ENCODE measurements at places on chromosomes 3 and 15. TPM values are rescaled to one million over a fixed set of nuclear protein-coding genes. Genes with fewer than 3 reads are reported as not detected.

GRCh38 chr3:197353001-197353866 is 54.8 kb upstream of the DLG1 start:
- DNase-seq, result no peak

DNA sequence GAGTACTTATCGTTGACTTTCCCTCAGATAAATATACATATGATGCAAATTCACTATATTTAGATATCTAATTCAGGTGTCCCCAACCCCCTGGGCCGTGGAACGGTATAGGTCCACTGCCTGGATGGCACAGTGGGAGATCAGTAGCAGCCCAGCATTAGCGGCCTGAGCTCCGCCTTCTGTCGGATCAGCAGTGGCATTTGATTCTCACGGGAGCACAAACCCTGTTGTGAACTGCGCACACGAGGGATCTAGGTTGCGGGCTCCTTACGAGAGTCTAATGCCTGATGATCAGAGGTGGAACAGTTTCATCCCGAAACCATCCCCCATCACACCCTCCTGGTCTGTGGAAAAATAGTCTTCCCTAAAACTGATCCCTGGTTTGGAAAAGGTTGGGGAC is 6.9 kb downstream of the KNL1 start:
- no peak for DNase-seq

The GOLGA6D gene
- total RNA-seq, result not detected

DNA sequence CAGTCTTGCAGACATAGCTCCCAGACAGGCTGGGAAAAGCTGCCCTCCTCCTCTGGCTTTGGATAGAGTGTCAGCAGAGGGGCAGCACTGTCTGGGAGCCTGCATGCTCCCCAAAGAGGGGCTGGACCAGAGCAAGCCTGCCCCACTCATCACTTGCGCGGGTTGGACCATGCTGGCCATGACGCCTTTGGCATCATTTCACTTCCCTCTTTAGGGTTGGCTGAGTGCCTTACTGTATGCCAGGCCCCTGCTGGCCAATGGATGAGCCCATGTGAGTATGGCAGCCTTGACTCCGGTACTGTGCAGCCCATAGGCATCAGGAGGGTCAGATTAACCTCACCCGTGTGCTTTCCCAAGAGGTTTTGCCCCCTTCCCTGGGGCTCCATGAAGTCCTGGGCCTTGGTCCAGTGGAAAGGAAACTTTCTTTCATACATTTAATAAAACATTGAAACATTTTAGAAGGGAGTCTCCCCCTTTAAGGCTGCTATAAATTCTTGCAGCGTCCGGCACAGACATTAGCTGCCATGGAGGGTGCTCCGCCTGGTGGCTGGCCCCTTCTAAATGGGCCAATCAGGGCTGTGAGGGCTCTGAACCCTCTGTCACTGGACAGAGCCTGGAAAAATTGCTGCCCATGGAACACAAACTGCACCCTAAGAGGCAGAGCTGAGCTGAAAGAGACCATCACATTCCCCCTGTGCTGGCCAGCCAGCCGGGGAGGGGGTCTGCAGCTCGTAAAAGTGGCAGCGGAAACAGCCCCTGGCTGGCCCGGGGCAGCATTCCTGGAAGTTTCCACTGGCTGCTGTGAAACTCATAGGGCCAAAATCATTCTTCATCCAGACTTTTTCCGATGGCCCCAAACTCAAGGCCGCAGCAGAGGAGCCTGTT is 20.8 kb upstream of the DUSP7 start:
- DNase-seq, result no peak

DNA sequence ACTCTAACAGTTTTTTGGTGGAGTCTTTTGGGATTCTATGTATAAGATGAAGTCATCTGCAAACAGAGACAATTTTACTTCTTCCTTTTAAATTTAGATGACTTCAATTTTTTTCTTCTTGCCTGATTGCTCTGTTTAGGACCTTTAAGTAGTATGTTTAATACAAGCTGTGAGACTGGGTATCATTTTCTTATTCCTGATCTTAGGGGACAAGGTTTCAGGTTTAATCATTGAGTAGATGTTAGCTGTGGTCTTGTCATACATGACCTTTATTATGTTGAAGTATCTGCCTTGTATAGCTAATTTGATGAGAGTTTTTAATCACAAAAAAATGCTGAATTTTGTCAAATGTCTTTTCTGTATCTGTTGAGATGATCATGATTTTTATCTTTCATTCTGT is 20.6 kb downstream of the GRM2 start:
- DNase-seq, result no peak

The P2RY12 gene
- total RNA-seq, result not detected

GRCh38 chr3:153670577-153670976 is 450.6 kb upstream of the ARHGEF26 start:
- DNase-seq, result no peak

DNA sequence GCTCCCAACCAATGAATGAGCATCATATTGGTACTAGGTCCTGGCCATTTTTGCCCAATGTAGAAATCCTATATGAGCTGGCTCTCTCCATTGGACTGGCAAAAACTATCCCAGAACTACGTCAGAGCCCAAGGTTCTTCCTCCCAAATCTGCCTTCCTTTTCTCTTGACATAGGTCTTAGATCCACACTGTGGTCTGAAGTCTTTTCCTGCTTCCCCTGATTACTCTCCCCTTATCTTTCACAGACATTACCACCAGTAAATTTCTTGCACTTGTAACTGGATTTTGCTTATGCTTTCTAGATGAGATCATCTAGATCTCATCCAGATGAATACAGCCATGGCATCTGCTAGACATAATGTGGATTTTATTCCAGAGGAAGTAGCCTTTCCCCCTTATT is 141.2 kb upstream of the GADL1 start:
- no peak for DNase-seq

DNA sequence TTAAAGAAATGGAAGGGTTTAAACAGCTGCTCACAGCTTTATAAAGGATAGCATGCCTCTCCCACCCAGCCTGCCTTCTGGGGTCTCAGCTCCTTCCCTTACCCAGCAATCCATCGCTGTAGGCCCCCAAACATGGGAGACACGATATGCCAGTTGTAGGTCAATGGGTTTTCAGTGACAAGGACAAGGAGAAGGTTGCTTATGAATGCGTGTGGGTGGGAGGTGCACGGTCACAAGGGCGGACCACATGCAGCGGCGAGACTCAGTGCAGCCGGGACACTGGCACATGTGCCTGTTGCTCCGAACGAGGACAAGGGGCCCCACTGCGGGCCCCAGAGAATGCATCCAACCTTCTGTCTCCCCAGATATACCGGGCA is 67.0 kb downstream of the MGLL start:
- DNase-seq, result no peak

DNA sequence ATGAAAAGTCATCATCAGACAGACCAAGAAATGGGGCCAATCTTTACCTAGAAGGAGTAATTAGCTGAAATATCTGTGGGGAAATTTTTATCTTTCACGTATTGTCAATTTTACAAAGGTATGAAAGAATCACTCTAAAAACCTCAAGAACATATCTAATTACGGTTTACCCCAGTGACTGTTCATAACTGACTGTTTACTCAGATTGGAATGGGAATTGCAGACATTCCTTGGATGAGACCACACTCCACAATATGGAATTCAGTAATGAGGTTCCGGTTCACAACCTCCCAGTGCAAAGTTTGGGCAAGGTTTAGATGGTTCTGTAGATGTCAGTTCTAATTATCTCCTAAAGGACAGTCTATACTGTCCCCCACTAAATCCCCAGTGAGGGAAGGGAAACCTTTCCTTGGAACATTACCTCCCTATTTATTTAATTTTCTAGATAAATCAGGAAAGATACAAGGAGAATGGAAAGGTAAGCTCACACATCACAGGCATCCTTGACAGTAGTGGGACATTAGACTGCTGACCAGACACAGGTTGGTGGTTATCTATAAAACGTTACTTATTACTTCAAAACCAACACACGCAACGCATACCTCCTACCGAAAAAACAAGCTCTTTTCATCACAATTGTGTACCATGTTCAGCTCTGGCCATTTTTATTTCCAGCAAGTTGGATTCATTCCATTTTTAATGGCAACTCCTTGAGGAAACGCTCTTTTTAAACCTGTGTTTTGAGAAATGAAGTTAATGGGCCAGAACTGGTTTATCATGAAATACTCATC is 129.9 kb downstream of the RORA start:
- no peak for DNase-seq

The MOBP gene
- not detected for total RNA-seq

DNA sequence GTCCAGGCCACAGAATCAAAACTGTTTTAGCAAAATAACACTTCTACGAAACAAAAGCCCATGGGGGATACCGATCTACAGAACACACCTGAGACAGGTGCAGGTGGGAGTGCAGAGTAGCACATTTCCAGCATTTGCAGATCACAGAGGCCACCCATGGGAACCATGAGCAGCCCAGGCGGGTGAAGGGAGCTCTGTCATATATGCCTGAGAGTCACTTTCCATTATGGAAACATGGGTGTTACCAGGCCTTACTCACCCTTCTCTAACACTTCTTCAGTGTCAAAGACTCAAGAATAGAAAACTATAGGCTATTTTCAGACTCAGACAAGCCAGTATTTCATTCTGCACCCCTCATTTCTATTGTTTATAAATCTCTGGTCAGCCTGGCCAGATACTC is 3.5 kb downstream of the PLA1A start:
- no peak for DNase-seq

DNA sequence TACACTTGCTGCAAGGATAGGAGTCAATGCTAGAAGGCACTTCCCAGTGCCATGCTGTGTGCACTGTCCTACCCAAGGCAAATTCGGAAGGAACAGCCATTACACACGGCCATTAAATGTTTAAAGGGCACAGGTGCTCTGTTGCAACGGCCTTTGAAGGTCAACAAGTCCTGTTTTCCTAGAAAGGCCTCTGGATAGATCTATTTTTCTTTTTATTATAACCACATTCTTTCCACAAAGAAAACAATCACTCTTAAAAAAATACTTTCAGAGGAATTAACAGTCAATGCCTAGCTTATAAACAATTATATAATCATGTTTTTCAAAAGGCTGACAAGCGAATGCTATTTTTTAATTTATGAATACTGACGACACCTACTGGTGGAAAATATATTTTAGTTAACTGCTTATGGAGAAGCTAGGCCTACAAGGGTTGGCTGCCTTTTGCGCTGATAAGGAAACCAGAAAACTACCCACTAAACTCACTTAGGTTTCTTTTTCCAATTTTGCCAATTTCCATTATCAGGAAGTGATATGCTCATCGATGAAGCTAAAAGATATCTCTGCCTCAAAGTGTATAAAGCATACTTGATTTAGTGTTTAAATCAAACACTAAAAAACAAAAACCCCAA is 2.4 kb downstream of the ARHGEF3 start:
- peak; percentile 85 for DNase-seq

GRCh38 chr3:195790901-195791300 is 20.8 kb downstream of the MUC4 start:
- DNase-seq, result no peak

The TERC gene
- 446 TPM for total RNA-seq

GRCh38 chr3:36992806-36993325 is at the start of gene EPM2AIP1:
Gene EPM2AIP1 (minus strand): TSS chr3:36993131. CDS start chr3:36993077, 54 bp downstream.
- no peak for DNase-seq

- DNase-seq, result no peak
These were observed 125.8 kb upstream of the STT3B start for GRCh38 chr3:31406896-31407295.

DNA sequence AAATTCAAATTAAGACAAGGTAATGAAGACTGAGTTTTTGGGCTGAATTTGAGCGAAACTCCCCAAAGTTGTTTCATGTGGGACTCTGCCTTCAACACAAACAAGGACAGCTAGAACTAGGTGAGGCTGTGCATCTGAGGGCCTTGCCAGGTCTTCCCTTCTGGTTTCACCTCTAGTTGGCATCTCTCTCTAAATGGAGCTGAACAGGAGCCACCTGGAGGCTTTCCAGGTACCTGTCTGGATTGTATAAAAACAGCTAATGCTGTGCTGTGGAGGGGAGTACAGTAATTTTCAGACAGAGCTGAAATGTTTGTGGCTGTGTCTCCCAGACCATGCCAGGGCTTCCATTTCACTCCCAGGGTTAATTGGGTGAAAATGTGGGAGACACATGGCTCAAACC is 27.1 kb downstream of the TRIM71 start:
- DNase-seq, result no peak

DNA sequence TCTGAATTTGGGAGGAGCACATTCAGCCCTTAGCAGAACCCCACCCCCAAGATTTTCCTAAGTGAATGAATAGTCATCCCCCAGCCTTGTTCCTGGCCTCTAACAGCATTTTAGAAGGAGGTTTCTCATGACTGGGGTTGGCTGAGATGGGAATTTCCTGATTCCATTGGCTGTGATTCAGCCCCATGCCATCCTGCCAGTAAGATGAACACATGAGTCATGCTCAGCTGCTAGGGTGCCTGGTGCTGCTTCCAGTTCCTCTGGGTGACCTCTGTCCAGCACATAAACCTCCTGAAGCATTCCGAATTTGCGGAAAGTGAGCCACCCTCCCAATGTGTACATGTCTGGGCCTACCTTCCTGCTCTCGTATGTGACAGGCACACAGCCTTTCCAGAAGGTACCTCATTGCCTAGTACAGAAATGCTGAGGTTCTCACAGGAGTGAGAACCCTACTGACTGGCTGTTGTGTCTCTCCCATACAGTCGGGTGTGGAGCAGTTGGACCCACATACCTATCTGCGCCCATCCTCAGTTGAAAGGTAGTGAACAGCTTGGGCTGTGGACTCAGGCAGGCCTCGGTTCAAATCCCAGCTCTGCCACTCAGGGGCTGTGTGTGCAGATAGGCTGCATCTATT is 91.7 kb downstream of the APBA2 start:
- peak; percentile 92 for DNase-seq

DNA sequence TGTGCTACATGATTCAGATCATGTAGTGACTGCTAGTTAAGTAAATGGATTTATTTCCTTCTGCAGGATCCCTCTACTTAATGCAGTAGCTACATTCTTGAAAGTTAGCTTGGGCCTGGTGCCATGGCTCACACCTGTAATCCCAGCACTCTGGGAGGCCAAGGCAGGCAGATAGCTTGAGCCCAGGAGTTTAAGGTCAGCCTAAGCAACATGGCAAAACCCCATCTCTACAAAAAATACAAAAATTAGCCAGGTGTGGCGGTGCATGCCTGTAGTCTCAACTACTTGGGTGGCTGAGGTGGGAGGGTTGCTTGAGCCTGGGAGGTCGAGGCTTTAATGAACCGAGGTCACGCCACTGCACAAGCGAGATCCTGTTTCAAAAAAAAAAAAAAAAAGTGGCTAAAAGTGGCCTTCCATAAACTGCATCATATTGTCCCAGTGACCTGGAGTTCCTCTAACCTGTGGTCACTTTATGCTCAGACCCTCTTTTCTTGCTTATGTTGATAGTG is 22.0 kb downstream of the TSEN2 start:
- DNase-seq, result no peak

DNA sequence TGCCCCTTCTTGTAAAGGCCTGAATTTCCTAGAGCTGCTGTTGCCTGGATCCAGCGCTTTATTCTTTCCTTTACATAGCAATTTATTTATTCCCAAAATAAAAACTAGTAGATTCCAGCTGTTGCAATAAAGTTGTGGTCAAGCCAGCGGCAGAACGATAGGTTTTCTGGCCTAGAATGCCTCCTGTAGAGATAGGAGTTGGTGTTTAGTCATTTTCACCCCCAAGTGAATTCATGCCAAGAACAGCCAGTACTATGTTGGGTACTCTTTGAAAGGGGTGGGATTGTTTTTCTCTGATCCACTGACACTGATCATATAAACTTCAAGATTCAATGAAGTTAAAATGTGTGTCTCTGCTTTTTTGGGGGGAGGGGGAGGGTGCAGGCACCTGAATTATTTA is 69.7 kb downstream of the KLHL25 start:
- no peak for DNase-seq

Measured in dermis blood vessel endothelial cell (primary cell).